ENCODE measurements at places on chromosomes 11 and 22.
A peak's percentile ranks its signal among the peaks of the same experiment; 100 is the strongest.

DNA sequence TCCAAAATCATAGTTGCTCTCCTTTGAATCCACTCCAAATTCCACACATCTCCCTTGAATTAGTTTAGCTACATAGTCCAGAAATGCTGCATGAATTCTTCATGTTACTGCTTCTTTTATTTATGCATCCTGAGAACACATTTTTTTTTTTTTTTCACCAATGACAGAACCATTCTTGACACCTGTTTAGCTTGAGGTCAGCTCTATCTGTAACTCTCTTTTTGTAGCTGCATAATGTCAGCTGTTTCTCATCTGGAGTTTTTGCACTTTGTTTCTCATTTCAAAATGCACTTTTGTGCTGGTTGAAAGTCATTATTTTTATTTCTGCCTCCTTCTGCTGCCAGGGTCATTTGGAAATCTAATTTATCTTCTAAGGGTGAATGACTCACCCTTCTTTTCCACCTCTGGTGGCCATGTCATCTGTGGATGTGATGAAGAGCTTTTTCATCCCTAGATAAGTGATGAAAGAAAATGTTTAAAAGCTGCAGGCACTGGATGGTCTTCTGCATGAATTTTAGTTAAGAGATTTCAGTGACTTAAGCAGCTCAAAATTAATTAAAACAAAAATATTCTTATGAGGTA is 93.7 kb downstream of the JRKL start:
- DNase-seq = no peak

GRCh38 chr22:30238661-30239487 is 7.7 kb downstream of the LIF start:
- DNase-seq = peak; percentile 65

DNA sequence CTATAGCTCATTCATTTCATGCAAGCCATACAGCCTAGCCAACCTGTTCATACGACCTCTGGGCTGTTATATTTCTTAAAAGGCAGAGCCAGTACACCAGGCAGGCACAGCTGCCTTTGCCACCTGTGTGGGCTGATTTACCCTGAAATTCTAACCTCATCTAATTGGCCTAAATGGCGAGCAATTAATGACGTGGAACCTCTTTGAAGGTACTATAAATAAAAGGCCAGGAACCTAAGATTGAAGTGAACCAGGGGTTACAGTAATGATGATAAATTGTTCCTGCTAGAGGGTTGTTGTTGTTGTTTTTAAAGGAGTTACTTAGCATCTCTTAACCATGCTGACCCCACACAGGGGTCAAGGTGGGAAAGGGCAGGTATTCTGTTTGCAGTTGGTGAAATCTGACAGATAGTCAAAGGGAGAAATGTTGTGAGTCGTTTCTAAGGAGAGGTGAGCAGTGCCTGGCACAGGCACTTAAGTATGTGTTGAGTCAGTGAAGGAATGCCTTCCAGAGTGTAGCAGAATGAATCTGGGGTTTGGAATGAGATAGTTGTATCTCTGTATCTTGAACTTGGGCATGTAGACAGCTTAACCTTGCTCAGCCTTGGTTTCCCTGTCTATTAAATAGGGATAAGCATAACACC is 213.5 kb upstream of the NAV2 start:
- no peak for DNase-seq

GRCh38 chr22:29312218-29313125 is 3.0 kb downstream of the RASL10A start:
- DNase-seq = no peak

Measured in AG04450 (cell line).